Lower lobe of right lung (tissue), 2 donors: ENCODE measurements at places on chromosomes 1 and 21. TPM values are rescaled to one million over a fixed set of nuclear protein-coding genes. Genes with fewer than 3 reads are reported as not detected.

KCND3 gene
- 5.5 TPM for total RNA-seq

CCDC17 gene
- 20.3 TPM for total RNA-seq

SEC16B gene
- 1.9 TPM for total RNA-seq

PGLYRP3 gene
- not detected for total RNA-seq

MYOG gene
- not detected for total RNA-seq

OPRD1 gene
- total RNA-seq: not detected

CLCA4 gene
- total RNA-seq: not detected

IL20 gene
- not detected for total RNA-seq

NPL gene
- total RNA-seq: 48.7 TPM

CLCA1 gene
- not detected for total RNA-seq

PRAMEF2 gene
- not detected for total RNA-seq

RAP1GAP gene
- total RNA-seq: 33.7 TPM

OLFM3 gene
- total RNA-seq: not detected

TMEM82 gene
- total RNA-seq: not detected

AMY2B gene
- 23.5 TPM for total RNA-seq

TMPRSS15 gene
- total RNA-seq: not detected

TMEM222 gene
- 30.2 TPM for total RNA-seq

HTR6 gene
- not detected for total RNA-seq

RNF2 gene
- total RNA-seq: 17.0 TPM

DEDD gene
- 38.3 TPM for total RNA-seq

RHOU gene
- total RNA-seq: 22.9 TPM

PYHIN1 gene
- 3.9 TPM for total RNA-seq

GBP7 gene
- total RNA-seq: not detected

CA6 gene
- total RNA-seq: not detected

TFF2 gene
- total RNA-seq: not detected

PLA2G2C gene
- not detected for total RNA-seq

SAMD11 gene
- 2.2 TPM for total RNA-seq

ELAPOR1 gene
- 24.4 TPM for total RNA-seq

SLAMF8 gene
- total RNA-seq: 51.2 TPM

UHMK1 gene
- total RNA-seq: 56.4 TPM

TCP10L gene
- total RNA-seq: 0.71 TPM

HUNK gene
- total RNA-seq: 1.9 TPM
